Stimulated activated CD8-positive, alpha-beta memory T cell treated with anti-CD3 and anti-CD28 coated beads, Interleukin-4, amount 100 ng/mL, for 4 hours (primary cell): ENCODE measurements at places on chromosomes 6 and 20.

- no peak for DNase-seq
These were observed 3.9 kb upstream of the TGM2 start for GRCh38 chr20:38168791-38169589.

DNA sequence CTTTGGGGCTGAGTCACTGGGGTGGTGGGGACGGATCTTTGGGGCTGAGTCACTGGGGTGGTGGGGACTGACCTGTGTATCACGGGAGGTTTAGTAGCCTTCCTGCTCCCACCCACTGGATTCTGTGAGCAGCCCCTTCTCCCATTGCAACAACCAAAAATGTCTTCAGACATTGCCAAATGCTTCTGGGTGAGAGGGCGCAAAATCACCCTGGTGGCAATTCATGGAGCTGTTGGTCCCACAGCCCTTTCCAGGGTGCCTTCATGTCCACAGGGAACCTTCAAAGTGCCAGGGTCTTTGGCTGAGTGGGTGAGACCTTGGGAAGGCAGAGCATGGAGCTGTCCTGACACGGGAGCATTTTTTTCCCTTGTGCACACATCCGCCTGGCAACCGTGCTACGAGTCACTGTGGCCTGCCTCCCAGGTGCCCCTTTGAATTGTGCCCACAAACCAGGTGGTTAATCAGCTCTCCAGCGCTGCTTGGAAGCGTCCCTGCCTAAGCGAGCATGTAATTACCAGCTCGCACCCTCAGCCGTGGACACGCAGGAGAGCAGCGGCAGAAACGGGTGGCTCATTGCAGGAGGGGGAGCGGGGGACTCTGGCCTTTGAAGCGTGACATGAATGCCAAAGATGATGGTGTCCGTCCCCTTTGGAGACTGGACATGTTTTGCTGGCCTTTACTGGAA, 27.4 kb upstream of the APCDD1L start:
- no peak for DNase-seq

DNA sequence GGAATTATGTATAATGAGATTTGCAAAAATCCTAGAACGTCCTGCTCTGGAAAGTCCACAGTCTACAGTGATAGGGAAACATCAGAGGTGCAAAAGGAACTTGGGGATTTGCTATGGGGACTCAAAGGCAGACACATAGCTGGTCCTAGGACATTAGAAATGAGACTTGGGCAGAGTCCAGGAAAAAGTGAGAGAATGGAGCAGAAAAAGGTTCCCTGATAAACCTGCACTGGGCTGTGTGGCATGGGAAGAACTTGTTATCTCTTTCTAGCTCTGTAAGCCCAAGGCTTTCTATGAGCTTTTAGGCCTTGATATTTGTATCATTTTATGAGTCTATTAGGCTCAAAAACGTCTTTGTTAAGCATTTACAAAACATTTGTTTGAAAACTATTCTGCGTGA, 15.2 kb downstream of the PRND start:
- DNase-seq = no peak

GRCh38 chr20:38218566-38218885, 42.0 kb downstream of the KIAA1755 start:
- DNase-seq = no peak

DNA sequence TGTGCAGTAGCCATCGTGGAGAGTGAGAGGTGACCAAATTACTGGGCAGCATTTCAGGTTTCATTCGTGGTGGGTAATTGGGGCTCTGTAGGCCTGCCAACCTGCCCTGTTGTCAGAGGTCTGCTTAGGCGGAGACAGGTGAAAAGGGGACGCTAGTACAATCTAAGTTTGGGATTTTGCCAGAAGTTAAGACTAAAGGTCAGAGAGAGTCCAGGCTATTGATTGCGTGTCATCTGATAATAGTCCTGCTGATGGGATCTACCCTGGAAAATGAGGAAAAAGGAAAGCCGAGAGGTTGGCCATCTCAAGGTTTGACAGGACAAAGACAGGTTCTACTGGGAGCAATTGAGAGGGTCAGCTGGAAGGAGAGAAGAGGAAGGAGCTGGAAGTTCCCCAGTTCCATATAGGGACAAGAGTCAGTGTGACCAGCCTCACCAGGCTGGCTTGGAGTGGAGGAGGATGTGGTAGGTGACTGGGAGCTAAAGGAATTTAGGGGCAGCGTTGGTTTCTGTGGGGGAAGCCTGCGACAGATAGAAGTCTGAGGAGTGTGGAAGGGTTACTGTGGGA, 10.9 kb downstream of the ARFGEF2 start:
- no peak for DNase-seq

DNA sequence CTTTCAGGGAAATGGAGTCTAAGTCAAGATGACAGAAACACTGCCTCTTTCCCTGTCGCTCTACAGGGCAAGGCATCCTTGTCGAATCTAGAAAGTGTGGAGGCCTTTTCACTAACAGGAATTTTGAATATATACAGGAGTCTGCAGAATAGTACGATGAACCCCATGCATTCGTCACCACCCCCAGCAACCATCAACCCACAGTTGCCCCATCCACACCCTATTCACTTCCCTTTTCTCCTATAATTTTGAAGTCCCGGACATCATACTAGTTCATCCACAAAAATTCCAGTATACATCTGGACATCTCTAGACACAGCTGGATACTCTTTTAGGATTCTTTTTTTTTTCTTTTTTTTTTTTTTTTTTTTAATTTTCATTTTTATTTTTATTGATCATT, 80.7 kb upstream of the RIN2 start:
- DNase-seq = no peak

GRCh38 chr6:144515761-144516160, 230.6 kb downstream of the UTRN start:
- no peak for DNase-seq

DNA sequence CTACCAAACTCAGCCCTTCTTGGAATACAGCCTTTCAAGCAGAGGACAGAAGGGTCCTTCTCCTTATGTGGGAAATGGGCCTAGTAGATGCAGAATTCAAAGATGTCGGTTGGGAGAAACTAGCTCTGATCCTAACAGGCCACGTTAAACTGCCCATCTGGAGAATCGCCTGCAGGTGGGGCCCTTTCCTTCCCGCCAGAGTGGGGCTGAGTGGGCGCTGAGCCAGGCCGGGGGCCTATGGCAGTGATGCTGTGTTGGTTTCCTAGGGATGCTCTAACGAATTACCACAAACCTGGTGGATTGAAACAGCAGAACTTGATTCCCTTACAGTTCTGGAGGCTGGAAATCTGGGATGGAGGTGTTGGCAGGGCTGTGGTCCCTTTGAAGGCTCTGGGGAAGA, 9.1 kb downstream of the MAPK13 start:
- DNase-seq = no peak

DNA sequence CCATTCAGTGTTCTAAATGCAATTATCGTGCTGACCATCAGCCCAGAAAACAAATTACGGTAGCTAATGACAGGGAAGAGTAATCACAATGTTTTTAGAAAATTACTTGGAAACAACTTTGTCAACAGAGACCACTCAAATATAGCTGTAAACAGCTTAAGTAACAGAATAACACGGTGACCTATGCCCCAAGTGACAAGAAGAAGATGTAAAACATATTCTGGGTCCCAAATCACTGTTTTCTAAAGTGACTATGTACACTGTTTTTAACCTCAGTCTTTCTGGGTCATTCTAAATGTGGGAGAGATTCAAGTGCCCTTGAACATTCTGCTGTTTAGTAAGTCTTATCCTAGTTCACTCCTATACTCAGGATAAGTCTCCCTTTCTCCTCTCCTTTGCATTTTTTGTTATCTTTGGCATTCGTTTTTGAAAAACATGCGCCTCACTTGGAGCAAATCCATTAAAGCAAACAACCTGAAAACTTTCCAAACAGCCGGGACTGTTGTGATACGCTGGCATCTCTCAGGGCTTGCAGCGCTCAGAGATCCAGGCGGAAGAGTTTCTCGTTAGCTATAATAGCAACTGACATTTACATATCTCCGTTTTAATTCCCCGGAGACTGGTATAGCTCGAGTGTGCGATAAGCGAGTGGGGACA, 114.5 kb upstream of the SOX4 start:
- DNase-seq = no peak

GRCh38 chr20:38210741-38211140, 45.7 kb upstream of the TGM2 start:
- no peak for DNase-seq

DNA sequence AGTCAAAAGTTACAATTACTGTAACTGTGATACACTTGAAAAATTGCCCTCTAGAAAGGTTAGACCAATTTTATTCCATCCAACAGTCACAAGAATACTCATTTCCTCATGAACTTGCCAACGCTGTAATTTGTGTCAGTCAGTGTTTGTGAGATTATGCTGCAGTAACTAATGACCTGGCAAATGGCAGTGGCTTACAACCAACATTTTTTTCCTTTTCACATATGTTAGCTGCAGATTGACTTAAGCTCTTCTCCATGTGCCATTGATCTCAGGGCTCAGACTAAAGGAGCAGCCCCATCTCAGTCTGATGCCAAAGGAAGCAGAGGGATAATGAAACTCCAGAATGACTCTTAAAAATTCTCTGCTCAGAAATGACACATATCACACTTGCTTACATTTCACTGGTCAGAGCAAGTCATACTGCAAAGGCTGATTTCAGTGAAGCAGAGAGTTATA, 92.3 kb upstream of the ELOVL5 start:
- DNase-seq = no peak

DNA sequence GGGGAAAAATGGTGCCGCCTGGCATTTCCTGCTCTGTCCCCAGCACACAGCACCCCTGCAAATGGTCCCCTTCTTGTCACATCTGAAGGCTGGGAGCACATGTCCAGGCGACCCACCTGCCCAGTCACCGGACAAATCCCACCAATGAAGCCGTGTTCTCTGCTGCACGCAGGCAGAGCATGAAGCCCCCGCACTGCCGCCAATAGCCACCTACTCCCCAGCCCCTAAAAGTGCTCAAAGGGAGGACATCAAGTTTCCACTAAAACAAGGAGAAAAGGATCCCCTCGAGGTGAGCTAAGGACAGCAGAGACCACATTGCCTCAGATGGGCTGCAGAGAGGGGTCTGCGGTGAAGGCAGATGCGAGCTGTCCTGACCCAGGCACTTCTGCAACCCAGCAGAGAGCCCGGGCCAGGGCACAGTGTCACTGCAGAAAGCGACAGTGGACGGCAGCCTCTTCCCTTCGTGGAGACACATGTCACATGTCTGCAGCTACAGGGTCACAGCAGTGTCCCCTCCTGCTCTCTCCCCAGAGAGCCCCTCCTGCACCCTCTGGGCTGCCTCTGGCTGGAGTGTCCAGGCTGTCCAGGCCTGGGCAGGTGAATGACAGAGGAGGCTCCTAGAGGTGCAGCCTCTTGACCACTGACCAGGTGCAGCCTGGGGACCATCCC, 221.5 kb downstream of the PREX1 start:
- no peak for DNase-seq

GRCh38 chr20:19659448-19659847, 98.6 kb upstream of the RIN2 start:
- no peak for DNase-seq

DNA sequence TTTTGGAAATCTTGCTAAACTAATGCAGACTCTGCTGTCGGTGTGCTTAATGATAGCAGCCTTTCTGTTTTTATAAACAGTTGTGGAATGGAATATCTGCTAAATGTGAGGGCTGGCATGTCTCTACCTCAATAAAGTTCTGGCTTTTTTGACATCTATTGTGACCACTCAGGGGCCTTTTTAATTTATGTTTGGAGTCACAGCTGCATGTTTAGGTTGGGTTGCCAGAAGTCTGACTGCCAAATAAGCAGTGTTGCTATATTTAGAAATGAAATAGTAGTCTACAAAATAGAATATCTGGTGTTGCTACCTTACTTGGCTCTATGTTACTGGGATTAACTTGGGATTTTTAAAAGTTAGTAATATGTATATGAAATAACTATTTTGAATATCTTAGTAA, 125.1 kb upstream of the LOC128125822 start:
- no peak for DNase-seq

- no peak for DNase-seq
These were observed 9.9 kb upstream of the MMP9 start for GRCh38 chr20:45998761-45999160.

GRCh38 chr6:68326762-68327161, 308.3 kb upstream of the ADGRB3 start:
- no peak for DNase-seq

- no peak for DNase-seq
These were observed 225 bp downstream of the MAP3K5 start for GRCh38 chr6:136792095-136792409.

DNA sequence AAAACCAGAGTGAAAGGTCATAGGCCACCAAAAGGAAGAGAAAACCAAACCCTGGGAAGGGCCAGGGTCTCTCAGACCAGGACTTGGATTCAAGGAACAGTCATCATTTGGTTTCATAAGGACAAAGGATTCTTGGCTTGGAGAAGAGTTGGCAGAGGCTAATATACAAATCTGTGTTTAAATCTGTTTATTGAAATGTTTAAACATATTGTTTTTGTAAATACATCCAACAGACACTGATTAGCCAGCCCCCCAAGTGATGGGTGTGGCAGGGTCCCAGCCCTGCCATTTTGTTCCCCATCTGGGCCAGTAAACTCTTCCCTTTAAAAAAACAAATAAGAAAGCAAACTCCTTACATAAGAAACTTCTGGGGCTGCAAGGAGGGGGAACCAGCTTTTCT, 6.1 kb upstream of the ZNF831 start:
- no peak for DNase-seq

- DNase-seq = no peak
These were observed 187.2 kb downstream of the TFAP2C start for GRCh38 chr20:56816349-56816748.

- DNase-seq = no peak
These were observed 26.2 kb downstream of the ZKSCAN8 start for GRCh38 chr6:28167926-28168325.

DNA sequence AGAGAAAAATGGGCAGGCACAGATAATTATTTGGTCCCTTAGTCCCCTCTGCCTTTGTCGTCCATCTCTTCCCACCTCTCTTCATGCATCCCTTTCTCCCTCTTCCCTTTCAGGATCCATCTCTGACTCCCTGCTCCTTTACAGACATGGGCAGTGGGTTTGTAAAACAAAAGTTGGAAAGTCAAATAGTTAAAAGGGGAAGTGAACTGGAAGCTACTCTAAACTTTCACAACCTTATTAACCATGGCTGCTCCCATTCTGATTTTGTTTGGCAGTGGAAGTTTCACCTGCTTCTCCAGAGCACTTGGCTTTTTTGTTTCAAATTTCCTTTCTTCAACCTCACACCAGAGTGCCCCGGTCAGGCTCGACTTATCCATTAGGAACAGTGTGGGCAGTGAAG, 1.2 kb downstream of the HLA-DQA2 start:
- DNase-seq = no peak

DNA sequence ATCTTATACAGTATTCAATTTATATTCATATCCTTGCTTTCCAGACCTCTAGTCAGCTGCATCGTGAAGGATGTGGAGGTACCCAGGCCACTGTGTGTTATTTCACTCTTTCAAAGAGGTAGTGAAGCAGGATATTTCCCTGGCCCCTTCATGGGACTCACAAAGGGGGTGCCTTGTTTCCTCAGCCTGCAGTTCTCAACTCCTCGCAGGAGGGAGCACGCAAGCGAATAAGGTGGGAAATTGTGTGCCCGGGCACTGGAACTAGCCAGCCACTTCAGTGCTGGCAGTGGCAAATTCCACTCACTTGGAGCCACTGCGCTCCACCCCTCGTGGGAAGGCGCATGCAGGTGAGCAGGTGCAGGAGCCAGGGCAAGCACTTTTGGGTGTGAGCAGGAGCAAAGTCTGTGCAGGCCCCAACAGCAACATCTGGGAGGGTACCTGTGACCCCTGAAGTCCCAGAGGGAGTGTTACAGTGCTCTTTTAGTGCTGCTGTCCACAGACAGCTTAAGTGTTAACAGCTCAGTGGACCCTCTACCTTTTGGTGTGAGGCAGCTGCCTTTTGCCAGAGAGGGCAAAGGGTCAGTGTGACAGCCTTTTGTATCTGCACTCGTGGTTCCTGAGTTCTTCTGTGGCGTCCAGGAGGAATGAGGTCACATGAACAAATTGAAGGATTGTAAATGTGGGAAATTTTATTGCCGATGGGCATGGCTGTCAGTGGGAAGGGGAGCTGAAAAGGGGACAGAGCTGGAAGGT, 49.4 kb upstream of the FAM135A start:
- no peak for DNase-seq
